ENCODE measurements at places on chromosomes 13 and 19. TPM values are rescaled to one million over a fixed set of nuclear protein-coding genes. Genes with fewer than 3 reads are reported as not detected.
A peak's percentile ranks its signal among the peaks of the same experiment; 100 is the strongest.

- no peak for DNase-seq
These were observed 11.7 kb upstream of the PROZ start for GRCh38 chr13:113146750-113147149.

Gene GPR12
- 0.01 TPM for polyA plus RNA-seq

Gene PEX11G
- polyA plus RNA-seq, result 7.9 TPM

DNA sequence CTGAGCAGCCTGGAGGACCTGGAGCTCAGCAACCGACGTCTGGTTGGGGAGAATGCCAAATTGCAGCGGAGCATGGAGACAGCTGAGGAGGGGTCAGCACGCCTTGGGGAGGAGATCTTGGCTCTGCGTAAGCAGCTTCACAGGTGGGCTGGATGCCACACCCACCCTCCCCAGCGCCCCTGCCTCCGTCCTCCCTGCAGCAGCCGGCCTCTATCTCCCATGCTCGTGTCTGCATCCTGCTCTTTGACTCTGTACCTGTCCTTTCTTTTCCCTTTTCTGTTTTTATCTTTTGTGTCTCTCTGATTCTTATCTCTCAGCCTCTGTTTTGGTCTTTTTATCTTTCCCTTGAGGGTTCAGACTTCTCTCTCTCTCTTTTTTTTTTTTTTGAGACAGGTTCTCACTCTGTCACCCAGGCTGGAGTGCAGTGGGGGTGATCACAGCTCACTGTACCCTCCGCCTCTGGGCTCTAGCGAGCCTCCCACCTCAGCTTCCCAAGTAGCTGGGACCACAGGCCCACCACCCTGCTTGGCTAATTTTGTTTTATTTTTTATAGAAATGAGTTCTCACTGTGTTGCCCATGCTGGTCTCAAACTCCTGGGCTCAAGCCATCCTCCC lies 10.1 kb downstream of the KASH5 start:
- no peak for DNase-seq

Gene SERP2
- 11.9 TPM for polyA plus RNA-seq

DNA sequence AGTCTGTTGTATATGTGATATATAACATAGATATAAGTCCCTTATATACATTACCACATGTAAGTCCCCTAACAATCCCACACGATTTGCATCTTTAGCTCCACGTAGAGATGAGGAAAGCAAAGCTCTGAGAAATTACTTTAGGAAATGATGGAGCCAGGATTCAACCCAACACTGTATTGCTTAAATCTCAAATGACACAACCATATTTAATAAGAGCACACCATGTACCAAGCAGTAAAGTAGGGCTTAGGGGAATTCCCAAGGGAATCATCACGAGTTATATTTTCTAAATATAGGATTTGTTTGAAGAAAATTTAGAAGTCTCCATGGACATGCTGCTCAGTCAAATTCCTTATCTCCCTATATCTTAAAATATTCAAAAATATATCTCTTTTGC lies 61.3 kb upstream of the POMP start:
- no peak for DNase-seq

DNA sequence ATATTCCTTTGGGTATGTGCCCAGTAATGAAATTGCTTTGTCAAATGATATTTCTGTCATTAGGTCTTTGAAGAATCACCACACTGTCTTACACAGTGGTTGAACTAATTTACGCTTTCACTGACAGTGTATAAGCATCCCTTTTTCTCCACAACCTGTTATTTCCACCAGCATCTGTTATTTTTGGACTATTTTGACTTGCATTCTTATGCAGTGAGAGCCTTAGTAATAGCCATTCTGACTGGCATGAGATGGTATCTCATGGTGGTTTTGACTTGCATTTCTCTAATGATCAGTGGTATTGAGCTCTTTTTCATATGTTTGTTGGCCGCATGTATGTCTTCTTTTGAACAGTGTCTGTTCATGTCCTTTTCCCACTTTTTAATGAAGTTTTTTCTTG lies 92.0 kb upstream of the SPATA13 start:
- DNase-seq, result no peak

DNA sequence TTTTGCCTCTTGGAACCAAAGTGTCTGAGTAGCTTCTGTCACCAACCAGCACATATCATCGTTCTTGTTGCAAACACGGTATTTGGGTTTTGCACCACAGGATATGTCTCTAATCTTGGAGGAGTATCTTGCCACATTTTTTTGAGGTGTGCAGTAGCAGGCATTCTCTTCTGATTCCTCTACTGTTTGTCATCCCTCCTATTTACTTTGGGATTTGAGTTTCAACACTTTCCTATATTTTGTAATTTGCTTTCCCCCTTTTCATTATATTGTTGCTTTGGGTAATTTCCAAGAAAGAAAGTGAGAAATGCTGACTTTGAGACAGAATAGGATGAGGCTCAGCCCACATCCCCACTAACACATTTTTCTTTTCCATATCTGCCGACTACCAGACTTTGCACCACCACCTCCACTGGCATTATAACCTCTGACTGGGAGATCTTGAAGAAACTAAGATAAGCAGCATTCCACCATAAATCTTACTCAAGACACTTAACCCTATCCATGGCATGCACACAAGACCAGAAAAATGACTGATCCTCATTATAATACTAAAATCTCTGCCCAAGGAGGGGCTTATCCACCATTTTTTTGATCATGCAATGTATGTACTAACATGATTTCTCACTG lies 12.0 kb upstream of the DZIP1 start:
- DNase-seq, result no peak

GRCh38 chr19:13022111-13022858 lies 27.0 kb downstream of the NFIX start:
- DNase-seq, result peak; percentile 58

- DNase-seq, result no peak
These were observed 12.4 kb downstream of the ZNF444 start for GRCh38 chr19:56153507-56153906.

Gene TUBA3C
- not detected for polyA plus RNA-seq

DNA sequence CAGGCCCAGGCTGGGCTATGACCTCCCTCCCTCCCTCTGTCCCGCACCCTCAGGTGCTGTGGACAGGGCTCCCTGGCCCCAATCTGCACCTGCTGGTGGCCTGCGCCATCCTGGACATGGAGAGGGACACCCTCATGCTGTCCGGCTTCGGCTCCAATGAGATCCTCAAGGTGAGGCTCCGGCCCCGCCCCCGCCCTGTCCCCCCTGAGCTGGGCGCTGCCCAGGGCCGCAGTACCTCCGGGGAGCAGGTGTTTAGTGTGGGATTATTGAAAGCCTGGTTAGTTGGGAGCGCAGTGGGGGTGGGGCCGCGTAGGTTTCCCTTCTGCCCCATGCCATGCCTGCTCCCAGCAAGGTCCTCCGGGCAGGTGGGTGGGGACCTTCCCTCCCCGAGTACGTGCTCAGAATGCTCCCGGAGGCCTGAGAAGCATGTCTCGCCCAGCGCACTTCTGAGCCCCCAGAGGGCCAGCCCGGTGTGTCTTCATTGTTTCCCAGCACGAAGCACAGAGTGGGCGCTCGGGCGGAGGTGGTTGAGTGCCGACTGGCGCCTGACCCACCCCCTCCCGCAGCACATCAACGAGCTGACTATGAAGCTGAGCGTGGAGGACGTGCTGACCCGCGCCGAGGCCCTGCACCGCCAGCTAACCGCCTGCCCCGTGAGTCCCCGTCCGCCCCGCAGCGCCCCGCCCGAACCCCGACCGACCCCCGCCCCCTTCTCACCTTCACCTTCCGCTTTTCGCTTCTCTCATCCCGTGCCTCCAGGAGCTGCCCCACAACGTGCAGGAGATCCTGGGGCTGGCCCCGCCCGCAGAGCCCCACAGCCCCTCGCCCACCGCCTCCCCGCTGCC lies 8.8 kb downstream of the IL4I1 start:
- DNase-seq, result no peak

DNA sequence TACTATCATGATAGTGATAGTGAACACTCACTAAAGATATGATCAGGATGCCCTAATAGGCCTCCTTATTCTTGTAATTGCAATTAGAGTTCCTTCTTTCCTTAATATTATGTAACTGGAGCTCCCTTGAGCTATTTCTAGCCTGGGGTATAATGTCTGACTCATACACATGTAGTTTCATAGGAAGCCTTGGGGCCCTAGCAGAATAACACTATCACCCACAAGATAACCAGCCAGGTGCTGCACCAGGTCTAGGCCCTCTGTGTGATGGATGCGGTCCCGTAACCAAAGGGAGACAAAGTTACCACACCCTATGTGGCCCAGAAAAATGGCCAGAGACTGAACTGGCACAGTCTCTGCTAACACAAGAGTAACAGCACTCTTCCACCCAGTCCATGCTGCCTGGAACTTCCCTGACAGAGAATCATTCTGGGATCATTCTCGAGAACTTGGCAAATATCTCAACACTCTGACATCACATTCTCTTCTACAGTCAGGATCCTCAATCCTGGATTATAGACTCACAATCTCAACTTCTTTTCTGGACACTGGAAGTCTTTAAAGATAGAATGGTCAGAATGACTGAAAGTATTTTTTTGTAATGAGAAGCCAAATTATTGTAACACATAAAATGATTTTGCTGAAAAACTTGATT lies 32.6 kb upstream of the IGFL4 start:
- DNase-seq, result no peak

Gene PRODH2
- 42.4 TPM for polyA plus RNA-seq

Measured in renal cortex interstitium (tissue), 15 donors.